ENCODE measurements at places on chromosomes 6 and 20. TPM values are rescaled to one million over a fixed set of nuclear protein-coding genes. Genes with fewer than 3 reads are reported as not detected.

Gene LIME1
- 4.5 TPM for total RNA-seq

GRCh38 chr6:118372413-118372812 lies 175.7 kb upstream of the PLN start:
- DNase-seq = no peak

DNA sequence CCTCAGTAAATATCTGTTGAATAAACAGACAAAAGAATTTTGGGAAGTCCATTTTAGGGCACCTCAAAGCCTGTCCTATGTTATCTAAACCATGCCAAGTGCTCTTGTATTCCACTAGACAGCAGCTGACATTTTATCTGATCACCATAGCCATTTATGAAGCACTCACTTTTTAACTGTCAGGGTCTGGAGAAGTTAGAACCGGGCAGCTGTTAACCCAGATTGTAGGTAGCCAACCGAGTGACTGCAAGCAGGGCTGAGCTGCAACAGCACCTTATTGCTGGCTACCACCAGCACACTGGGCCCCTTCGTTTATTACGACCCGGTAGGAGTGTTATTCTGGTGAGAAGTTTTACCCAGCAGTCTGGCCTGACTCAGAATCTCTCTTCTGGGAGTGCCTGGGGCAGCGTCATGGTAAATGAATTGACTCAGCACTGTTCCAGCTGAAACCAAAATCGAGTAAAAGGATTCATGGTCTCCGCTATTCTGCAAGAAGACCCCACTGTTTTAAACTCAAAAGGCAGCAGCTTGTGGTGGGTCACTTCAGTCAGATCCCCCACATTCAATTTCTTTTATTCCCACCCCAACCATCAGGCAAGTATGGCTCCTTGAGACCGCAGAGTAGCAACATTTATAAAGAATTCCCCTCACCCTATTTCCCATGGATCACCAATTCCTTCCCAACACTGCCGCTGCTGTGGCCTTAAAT lies 1.7 kb downstream of the UBE2V1 start:
- no peak for DNase-seq

GRCh38 chr6:54252496-54252895 lies 55.7 kb upstream of the TINAG start:
- no peak for DNase-seq

DNA sequence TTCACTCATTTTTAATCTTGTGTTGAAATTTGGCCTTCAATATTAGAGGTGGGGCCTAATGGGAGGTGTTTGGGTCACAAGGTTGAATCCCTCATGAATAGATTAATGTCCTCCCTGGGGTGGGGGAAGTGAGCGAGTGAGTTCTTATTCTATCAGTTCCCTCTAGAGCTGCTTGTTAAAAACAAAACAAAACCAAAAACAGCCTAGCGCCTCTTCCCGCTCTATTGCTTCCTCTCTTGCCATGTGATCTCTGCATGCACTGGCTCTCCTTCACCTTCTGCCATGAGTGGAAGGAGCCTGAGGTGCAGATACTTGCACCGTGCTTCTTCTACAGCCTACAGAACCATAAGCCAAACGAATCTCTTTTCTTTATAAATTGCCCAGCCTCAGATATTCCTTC lies 89.6 kb upstream of the SLC35F1 start:
- no peak for DNase-seq

GRCh38 chr6:139497345-139497961 lies 123.0 kb upstream of the CITED2 start:
- DNase-seq = no peak

DNA sequence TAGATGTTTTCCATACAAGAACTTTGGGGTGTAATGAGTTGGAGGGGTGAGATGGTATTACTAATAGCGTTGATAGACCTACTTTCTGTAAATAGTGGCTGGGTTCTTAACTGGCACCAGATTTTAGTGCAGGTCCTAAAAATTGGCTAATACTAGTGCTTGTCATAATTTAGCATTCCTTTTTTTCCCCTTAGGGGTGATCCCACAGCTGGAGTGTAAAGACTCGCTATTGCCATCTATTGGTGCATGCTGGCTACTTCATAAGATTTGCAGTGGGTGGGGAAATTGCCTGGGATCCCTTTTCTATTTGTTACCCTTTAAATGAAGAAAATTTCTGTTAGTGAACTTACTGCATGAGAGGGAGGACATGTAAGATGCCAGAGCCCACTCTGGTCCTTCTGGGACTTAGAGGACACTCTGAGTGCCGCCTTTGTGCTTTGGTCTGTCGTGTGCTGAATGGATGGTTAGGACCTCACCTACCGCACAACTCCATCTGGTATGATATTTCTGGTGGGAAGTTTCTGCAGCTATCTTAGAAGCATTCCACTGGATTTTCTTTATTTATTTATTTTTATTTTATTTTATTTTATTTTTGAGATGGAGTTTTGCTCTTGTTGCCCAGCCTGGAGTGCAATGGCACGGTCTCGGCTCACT lies 195.5 kb downstream of the JARID2 start:
- DNase-seq = peak; percentile 42

Gene NR2E1
- total RNA-seq = not detected

Gene EFCAB8
- 0.55 TPM for total RNA-seq

GRCh38 chr20:17584689-17585088 lies 14.8 kb downstream of the DSTN start:
- DNase-seq = no peak

DNA sequence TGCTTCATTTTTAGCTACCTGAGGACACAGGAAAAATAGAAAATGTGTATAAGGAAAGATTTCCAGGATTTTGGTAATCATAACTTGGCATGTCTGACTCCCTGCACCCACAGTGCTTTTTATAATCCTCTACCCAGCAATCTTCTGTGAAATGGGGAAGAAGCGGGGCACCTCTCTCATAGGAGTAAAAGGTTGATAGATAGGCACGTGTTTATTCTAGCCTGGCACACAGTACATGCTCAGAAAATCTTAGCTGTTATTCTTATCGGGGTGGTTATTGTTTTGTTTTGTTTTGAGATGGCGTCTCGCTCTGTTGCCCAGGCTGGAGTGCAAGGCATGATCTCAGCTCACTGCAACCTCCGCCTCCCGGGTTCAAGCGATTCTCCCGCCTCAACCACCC lies 87.7 kb upstream of the SALL4 start:
- no peak for DNase-seq

Gene IRF4
- 2.2 TPM for total RNA-seq

GRCh38 chr6:95142661-95143335 lies 434.5 kb upstream of the MANEA start:
- DNase-seq = no peak

DNA sequence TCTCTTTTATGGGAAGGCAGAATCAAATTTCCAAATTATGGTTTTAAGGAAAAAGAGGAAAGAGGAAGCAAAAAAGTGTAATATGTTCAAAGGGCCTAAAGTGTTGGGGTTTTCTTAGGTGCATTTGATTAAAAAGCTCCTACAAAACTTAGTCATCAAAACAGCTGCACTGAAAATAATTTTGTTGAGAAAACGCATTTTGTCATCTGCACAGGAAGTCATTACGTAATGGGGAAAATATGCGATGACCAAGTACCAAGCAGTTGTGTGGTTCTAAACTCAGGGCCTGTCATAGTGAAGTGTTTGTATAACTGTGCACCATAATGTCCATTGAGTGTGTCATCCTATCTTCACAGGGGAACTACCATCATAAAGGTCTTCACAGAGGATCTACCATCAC lies 15.6 kb downstream of the HAO1 start:
- no peak for DNase-seq

DNA sequence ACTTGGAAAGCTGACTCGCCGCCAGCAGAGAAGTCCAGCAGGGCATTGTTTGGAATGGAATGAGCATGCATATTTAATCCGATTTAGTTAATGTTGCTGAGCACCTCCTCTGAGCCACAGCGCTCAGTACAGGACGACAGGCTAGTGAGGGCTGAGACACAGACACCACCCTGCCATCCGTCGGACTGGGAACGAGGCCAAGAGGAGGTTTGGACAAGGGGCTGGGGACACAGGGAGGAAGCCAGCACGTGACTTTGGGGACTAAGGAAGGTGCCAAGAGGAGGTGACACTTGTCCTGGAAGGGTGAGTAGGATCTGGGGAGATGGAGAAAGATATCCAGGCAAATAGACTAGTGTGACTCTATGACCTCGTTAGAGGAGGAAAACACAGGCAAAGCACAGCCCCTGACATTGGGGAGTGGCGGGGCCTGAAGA lies 152.5 kb upstream of the ECI2 start:
- DNase-seq = no peak

DNA sequence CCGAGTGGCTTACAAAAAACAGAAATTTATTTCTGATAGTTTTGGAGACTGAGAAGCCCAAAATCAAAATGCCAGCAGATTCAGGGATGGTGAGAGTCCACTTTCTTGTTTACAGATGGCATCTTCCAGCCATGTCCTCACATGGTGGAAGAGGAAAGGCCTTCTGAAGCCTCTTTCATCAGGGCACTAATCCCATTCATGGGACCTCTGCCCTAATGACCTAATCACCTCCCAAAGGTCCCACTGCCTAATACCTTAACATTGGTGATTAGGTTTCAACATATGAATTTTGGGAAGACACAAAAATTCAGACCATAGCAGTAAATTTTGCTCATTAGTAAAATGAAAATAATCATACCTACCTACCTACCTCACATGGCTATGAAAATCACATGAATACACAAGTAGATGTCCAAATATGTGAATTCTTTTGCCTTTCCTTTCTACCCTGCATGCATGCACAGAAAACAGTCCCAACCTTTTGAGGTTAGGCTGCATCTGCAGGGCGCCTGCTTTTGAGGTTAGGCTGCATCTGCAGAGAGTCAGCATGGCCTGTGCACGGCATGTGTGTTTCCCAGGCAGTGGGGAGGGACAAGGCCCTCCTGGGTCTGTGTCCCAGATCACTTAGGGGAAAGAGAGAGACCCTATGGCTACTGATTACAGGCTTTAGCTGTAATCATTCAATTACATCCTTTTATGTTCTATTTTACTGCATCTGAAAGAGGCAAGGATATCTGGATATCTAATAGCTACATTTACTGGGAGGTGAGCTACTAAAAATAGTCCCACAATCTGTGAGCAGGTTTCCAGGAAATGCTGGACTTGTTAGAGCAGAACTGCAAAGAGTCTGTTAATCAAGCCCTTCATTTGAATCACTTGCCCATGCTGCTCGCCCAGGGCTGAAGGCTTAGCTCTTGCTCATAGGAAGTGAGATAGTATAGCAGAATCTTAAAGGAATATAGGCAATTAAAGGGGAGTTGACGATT lies 497.7 kb upstream of the MARCKS start:
- no peak for DNase-seq

DNA sequence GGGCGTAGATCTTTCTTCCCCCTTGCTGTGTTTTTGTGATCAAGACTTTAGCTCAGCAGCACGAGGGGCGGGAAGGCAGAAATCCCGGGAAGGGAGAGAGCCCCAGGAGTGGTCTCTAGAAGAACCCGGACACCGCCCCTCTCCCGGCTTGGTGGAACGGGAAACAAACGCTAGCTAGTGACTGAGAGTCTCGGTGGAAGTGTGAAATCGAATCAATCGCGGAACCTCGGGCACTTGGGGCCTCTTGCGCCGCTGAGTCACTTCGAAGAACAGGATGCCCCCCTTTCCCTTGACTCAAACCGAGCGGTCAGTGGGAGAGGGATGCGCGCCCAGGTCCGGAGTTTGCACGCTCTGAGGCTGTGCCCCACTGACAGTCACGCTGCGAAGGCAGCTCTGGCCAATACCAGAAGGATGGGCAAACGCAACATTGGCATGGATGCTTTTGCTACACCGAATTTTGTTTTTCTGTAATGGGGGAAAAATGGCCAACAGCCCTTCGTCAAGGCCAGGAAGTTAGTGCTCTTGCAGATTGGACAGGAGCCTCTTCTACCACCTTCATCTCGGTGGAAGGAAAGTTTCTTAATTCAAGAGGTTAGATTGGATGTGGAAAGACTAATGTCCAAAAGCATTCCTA lies 1.6 kb upstream of the OLIG3 start:
- peak; percentile 66 for DNase-seq

Gene SAMD5
- 0.21 TPM for total RNA-seq

Gene PGC
- 0.62 TPM for total RNA-seq

Gene VSX1
- total RNA-seq = 0.23 TPM

- no peak for DNase-seq
These were observed 275.4 kb downstream of the TSHZ2 start for GRCh38 chr20:53247468-53248103.

- DNase-seq = no peak
These were observed 17.7 kb downstream of the PCK1 start for GRCh38 chr20:57578476-57579165.

DNA sequence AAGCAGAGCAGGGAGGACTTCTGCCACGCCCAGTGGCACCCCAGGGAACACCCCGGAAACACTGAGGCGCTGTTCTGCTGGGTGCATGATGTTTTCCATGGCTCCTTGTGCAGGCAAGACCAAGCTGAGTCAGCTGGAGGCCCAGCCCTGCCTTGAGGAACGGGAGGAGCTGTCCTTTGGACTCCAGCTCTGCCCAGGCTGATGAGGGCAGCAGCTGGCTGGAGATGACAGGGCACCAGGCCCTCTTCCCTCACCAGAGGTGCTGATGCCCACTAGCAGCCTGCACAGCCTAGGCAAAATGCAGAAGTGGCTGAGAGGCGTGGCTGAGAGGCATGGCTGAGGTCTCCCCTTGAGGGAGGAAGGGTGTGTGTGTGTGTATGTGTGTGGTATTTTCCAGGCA lies 2.4 kb downstream of the C6orf132 start:
- DNase-seq = no peak

DNA sequence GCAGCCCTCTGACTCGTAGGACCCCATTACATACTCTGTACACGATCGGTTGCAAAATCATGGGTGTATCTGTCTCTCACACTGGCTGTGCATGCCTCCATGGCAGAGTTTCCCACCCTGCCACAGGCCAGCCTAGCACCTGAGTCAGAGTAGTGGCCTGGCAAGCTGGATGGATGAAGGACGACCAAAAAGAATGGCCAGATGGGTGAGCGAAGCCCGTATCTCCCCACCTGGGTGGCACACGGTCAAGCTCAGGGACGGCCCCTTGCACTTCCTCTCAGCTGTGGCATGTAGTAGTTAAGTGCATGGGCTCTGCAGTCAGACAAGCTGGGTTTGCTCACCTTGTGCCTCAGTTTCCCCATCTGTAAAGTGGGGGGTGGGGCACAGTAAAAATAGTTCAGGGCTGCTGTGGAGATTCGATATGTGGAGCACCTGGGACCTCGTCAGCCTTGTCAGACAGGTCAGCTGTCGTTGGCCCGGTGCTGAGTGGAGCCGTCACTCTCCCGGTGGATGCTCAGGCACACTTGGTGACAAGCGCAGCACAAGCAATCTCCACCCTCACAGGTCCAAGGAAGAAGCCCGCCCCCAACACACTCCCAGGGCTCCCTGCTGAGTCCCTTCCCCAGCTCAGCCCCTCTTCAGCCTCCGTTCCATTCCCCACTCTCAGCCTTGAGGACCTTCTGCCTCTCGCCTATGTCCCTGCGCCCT lies 12.6 kb downstream of the CPNE5 start:
- no peak for DNase-seq

GRCh38 chr6:114154812-114155211 lies 183.9 kb upstream of the HDAC2 start:
- DNase-seq = peak; percentile 39

Gene HUS1B
- 1.1 TPM for total RNA-seq

Gene STX11
- 0.30 TPM for total RNA-seq

Gene CBLN4
- not detected for total RNA-seq

DNA sequence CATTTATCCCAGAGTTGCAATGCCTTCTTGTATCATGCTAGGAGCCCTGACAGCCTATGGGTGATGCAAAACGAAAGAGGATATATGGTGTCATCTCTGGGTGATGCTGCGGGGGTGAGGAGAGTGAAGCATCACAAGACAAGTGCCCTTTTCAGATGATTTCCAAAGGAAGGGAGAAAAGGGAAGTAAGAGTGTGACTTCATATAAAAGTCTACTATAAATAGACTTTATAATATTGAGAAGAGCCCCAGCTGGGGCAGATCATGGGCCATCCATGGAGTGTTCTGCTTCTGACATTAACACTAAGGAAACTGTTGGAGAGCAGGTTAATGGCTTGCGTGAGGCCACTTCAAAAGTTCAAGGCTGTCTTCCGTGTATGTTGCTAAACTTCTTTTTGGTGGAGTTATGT lies 4.4 kb downstream of the CD83 start:
- no peak for DNase-seq

Data from WTC11 (cell line).